Kidney glomerular epithelial cell (primary cell): ENCODE measurements at places on chromosomes 2 and 18.
A peak's percentile ranks its signal among the peaks of the same experiment; 100 is the strongest.

- DNase-seq, result no peak
These were observed 13.0 kb upstream of the DLX1 start for GRCh38 chr2:172072303-172072702.

- peak; percentile 12 for DNase-seq
These were observed 562 bp downstream of the TWSG1 start for GRCh38 chr18:9334973-9335696.

GRCh38 chr2:187078297-187078696 is 229.3 kb upstream of the ZSWIM2 start:
- DNase-seq, result no peak

- peak; percentile 44 for DNase-seq
These were observed 11.2 kb upstream of the SCYGR5 start for GRCh38 chr2:227655454-227655853.

DNA sequence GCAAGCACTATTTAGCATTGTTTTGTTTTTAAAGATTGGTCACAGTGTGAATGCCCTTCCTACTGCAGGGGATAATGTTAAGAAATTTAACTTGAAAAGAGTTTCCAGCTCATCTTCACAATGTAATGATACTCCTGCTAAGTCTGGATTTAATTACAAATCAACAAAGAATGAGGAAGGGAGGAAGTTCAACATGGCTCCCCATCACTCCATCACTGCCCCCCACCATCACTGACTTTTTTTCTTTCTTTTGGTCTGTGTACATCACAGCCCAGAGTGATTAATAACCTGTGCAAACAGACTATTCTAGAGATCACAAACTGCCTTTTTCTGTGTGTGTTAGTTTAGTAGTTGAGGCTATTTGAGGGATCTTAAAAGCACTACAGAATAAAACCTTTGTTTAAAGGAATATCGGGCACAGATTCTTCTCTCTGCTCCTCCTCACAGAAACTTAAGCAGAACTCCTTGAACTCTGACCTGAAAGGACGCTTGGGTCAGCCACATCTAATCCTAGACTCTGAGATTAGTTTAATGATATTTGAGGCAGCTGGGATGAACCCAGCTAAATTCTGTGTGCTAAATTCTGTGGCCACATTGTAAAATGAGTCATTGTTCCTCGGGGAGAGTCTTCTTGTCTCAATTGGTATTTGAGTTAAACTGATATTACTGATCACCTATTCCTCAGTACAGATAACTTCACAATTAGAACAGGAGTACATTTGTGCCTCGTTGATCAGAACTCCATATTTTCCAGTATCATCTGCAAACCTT is 47.8 kb downstream of the SATB2 start:
- peak; percentile 32 for DNase-seq

- no peak for DNase-seq
These were observed 227.4 kb downstream of the SS18 start for GRCh38 chr18:25862881-25863600.

GRCh38 chr2:46073540-46074046 is 223.6 kb upstream of the EPAS1 start:
- peak; percentile 90 for DNase-seq
